Mesothelial cell of epicardium (in vitro differentiated cells): ENCODE measurements at places on chromosomes 1 and 21. TPM values are rescaled to one million over a fixed set of nuclear protein-coding genes. Genes with fewer than 3 reads are reported as not detected.

DNA sequence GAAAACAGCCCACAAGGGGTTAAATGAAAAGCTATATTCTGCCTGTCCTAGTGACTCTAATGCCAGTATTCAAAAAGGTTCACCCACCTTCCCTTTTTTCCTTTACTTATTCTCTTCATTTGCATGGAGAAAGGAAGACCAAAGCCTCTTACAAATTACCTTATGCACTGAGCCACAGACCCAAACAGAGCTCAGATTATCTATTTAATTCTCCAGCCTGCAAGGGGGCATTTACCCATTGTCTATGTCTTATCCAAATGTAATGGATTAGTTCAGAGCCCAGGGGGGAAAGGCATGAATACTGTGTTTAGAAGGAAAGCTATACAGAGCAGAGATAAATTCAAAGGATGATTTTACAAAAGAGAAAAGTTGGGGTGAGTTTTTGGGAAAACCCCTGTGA lies 388.5 kb downstream of the OMA1 start:
- H3K27ac ChIP-seq = no peak overlapping the region
- no peaks in the 10 kb centered on the region for H3K36me3 ChIP-seq
- no peak overlapping the region for H3K4me3 ChIP-seq
- peaks cover 20% of the 10 kb centered on the region for H3K27me3 ChIP-seq

DNA sequence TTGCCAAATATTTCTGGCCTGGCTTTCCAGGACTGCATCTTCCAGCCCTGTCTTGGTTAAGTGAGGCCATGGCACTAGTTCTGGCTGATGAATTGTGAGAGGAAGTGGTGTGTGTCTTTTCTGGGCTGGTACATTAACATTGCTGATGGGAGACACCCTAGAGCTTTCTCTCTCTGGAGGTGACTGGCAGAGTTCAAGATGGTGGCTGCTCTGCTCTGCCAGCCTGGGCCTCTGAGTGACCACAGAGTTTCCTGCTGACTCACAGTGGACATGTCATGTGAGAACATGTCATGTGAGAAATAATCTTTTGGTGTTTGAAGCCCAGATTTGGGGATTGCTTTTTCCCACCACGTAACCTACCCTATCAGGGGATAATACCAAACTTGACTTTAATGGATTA lies 218.0 kb upstream of the KIAA0040 start:
- H3K36me3 ChIP-seq = no peaks in the 10 kb centered on the region
- no peak overlapping the region for H3K4me3 ChIP-seq
- no peak for DNase-seq
- no peaks in the 10 kb centered on the region for H3K4me1 ChIP-seq

DNA sequence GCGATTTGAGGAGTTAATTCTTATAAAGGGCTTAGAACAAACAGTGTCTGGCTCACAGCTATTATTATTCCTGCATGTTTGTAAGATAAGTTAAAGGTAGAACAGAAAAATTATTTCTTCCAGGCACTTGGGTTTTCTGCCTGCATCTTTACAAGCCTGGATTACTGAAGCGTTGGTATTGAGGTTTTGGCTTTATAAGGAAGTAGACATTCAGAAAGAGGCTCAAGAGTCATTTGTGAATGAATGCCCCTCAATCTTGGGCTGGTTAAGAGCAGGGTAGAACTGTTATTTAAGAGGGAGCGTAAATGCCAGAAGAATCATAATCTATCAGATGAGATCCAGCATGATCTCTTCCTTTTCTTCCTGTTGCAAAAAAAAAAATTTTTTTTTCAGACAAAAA lies 77.3 kb upstream of the ARID1A start:
- H3K27ac ChIP-seq = peak overlapping the region; percentile 85
- no peaks in the 10 kb centered on the region for H3K36me3 ChIP-seq
- H3K4me1 ChIP-seq = peaks cover 27% of the 10 kb centered on the region
- no peaks in the 10 kb centered on the region for H3K27me3 ChIP-seq

- H3K27me3 ChIP-seq = no peaks in the 10 kb centered on the region
- H3K27ac ChIP-seq = no peak overlapping the region
- DNase-seq = no peak
- no peaks in the 10 kb centered on the region for H3K36me3 ChIP-seq
Observed at GRCh38 chr1:162902416-162902815, 41.4 kb upstream of the CCDC190 start.

GRCh38 chr1:153623101-153623500 lies 4.2 kb downstream of the S100A13 start:
- H3K36me3 ChIP-seq = peaks cover 33% of the 10 kb centered on the region
- peaks cover 39% of the 10 kb centered on the region for H3K4me1 ChIP-seq
- no peak overlapping the region for H3K4me3 ChIP-seq
- no peaks in the 10 kb centered on the region for H3K27me3 ChIP-seq

- H3K4me3 ChIP-seq = no peak overlapping the region
- no peaks in the 10 kb centered on the region for H3K4me1 ChIP-seq
- peaks cover 12% of the 10 kb centered on the region for H3K36me3 ChIP-seq
- no peak overlapping the region for H3K27ac ChIP-seq
Observed at GRCh38 chr1:186967656-186968394, 139.1 kb downstream of the PLA2G4A start.

DNA sequence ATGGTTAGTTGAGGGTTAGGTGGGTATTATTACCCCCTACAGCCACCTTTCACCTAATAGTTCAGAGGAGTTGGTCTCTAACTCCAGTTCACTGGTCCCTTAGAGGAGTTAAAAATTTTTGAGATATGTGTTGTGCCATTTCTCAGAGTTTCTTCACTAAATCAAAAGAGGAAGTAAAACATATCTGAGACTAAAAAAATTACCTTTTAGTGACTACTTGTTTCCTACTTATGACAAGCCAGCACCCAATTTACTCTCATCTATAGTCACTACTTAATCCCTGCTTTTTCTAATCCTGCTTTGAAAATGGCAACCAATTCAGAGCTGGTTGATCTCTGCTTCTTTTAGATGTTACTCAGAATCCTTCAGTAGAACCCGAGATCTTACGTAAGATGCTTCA lies 1316.8 kb upstream of the B3GALT2 start:
- DNase-seq = no peak
- H3K36me3 ChIP-seq = no peaks in the 10 kb centered on the region
- H3K27me3 ChIP-seq = peaks cover 2% of the 10 kb centered on the region
- H3K27ac ChIP-seq = no peak overlapping the region

DNA sequence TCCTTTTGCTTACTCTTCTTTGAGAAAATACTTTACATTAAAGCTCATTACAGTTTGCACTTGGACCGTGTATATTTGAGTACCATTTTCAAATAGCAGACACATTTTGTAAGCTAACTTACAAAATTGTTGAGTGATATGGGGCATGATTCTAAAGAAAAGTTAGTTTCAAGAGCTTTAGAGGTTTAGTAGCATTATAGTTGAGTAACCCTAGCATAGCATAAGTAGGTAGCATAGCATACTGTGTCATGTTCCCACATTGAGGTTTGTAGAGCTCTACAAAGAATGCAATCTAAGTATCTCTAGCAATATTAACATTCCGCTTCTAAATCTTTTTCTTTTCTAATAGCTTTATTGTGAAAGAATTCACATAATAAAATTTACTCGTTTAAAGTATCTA lies 92.0 kb downstream of the ITSN1 start:
- no peak overlapping the region for H3K27ac ChIP-seq
- DNase-seq = no peak
- H3K4me3 ChIP-seq = no peak overlapping the region
- H3K36me3 ChIP-seq = peaks cover 14% of the 10 kb centered on the region
- peaks cover 15% of the 10 kb centered on the region for H3K4me1 ChIP-seq

DNA sequence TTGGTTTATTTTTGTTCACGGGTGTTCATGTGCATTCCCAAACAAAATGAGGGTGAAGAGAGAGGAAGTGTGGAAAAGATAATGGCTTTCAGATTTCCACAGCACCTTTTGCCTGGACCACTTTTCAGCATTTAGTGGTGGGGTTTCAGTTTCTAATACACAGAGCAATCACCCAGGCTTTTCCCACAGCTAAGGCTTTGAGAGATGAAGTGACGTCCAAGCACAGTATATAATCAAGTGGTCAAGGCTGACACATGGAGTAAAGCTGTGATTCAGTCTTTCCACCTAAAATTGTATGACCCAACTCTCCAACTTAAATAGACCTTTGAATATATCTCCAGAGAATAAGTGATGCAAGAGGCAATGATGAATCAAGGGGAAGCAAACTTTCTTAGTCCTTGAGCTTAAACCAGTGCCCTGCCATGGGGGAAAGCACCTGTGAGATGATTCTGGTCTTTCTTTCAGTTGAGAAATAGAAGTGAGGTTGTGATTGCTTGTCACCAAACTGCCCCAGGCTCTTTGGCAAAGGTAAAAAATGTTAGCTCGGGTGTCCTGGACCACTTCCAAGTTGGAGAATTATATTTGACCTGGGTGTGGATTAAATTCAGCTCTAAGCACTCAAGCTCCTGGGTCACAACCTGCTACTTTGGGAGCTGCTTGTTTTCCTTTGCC lies 2.4 kb upstream of the PIK3R3 start:
- no peaks in the 10 kb centered on the region for H3K36me3 ChIP-seq
- no peak overlapping the region for H3K4me3 ChIP-seq
- no peaks in the 10 kb centered on the region for H3K27me3 ChIP-seq
- H3K27ac ChIP-seq = peak overlapping the region; percentile 100

The SPRR3 gene
- total RNA-seq = not detected in 3 replicates

The S100A7A gene
- not detected in 3 replicates for total RNA-seq

The ITLN2 gene
- total RNA-seq = 0.41 to 0.80 TPM (median 0.72 TPM) in 3 replicates
